ENCODE measurements at places on chromosomes 5 and 9.

- DNase-seq, result no peak
These were observed 143.4 kb downstream of the MTRR start for GRCh38 chr5:8012131-8012977.

DNA sequence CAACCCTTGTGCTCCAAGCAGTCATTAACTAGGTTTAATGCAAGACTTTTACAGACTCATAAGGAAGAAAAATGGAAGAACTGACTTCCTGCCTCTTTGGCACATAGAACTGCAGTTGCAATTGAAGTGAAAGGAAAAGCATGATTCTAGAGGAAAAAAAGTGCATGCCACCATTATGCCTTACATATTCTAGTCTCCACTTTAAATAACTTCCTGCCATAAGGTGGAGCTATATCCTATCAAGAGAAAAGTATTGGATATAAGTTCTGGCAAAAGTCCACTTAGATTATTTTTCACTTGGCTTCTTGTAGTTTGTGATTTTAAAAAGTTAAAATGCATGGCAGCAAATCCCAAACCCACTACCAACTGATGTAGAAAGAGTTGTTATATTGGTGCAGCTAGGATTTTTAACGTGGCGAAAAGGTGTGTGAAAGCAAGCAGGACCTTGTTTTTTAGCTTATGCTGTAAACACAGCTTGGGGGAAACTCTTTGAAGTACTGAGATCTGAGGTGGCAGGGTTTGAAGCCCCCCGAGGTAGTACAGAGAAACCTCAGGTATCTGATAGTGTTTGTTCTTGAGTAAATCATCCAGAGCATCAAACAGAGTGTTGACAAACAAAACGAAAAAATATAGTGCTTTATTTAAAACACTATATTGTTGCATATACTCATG is 117.9 kb downstream of the ANXA1 start:
- DNase-seq, result no peak

DNA sequence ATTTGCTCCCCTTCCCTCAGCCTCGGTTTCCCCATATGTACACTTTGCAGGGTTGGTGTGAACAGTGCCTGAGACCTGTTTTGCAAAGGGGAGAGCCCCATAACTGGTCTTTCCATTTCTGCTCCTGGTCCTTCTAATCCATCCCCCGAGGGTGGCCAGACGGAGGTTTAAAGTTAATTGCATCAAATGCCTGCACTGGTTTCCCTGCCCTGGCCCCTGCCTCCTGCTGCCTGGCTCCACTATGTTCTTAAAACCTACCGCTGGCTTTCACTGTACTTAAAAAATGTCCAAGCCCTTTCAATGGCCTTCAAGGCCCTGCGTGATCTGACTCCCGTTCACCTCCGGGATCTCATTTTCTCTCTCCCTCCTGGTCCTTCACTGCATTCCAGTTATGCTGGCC is 183.0 kb downstream of the RGS3 start:
- DNase-seq, result no peak

DNA sequence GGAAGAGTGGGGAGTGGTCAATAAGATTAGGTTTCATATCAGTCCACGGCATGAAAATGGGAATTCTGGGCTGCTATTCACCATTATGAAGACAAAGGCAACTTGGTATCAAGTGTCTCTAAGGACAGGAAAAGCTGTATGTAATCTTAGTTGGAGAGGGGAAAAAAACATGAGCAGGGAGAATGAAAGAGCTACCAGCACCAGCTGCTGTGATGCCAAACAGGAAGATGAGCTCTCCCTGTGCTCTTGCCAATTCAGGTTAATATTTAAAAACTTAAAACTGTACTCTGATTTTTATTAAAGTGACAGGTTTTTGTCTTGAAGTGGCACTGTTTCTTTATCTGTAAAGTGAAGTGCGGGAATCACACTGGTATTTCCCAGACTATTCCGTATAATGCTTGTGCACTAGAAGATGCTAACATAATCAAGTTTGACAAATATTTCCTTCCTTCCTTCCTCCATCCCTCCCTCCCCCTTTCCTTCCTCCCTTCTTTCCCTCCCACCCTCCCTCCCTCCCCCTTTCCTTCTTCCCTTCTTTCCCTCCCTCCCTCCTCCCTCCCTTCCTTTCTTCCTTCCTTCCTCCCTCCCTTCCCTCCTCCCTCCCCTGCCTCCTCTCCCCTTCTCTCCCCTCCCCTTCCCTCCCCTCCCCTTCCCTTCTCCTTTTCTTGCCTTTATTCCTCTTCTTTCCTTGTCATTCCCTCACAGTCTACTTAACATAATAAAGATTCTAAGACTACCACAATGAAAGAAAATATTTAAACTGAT is 1383.0 kb upstream of the C9orf72 start:
- no peak for DNase-seq

DNA sequence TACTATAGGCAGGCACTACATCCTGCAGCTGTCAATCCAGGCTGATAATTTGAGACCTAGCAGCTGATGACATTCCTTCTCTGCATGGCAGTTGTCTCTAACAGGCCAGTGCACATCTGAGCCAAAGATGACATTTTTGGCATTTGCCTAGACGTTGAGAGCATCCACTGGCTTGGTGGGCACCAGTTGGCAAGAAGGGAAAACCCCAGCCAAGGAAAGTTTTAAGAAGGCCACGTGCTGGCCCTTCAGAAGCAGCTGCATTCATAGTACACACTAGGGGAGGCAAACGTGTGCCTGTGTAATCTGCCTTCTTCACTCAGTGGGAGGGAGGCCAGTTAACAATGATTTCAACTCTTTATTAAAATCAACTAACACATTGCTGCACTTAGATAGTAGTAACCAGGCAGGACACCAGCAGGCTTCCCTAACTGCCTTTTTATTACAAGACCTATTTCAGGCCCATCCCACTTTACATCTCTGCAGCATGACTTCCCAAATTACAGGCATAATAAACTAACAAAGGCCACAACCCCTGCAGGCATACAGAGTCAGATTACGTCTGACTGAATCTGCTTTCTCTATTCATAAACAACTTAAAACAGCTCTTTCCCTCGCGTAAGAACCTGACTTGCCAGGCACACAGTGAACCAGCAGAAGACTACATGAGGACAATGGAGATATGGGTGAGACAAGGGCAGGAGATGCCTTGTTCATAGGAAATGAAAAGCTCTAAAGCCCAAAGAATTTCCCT is 576.3 kb downstream of the PDE4D start:
- DNase-seq, result no peak

GRCh38 chr9:14170392-14170931 is 143.5 kb downstream of the NFIB start:
- DNase-seq, result no peak

DNA sequence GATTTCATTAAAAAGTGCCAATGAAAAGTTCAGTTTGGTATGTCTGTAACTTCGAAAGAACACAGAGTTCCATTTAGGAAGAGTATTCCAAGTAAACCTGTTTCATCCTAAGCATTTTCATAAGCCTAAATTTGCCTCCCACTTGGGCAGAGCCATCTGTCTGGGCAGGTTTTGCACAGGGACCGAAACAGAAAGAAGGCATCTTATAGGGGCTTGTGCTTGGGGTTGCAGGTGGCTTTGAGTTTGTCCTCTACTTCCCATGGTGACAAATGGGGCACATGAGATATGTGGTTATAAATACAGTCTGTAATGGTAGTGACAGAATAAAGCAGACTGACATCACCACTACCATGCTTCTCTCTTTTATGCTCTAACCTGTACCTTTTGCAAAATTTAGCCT is 63.7 kb downstream of the MCTP1 start:
- DNase-seq, result no peak

GRCh38 chr9:132857031-132857430 is 21.1 kb downstream of the AK8 start:
- no peak for DNase-seq

- no peak for DNase-seq
These were observed 51.3 kb upstream of the FER start for GRCh38 chr5:108696407-108696806.

All from activated naive CD8-positive, alpha-beta T cell treated with anti-CD3 and anti-CD28 coated beads for 36 hours (primary cell).